ENCODE measurements at places on chromosomes 2 and 18.

GRCh38 chr2:145288650-145289496 is 769.0 kb upstream of the ZEB2 start:
- DNase-seq, result no peak

- DNase-seq, result no peak
These were observed 21.5 kb upstream of the ZEB2 start for GRCh38 chr2:144541396-144541795.

- no peak for DNase-seq
These were observed 16.1 kb downstream of the RASGRP3 start for GRCh38 chr2:33492399-33493134.

DNA sequence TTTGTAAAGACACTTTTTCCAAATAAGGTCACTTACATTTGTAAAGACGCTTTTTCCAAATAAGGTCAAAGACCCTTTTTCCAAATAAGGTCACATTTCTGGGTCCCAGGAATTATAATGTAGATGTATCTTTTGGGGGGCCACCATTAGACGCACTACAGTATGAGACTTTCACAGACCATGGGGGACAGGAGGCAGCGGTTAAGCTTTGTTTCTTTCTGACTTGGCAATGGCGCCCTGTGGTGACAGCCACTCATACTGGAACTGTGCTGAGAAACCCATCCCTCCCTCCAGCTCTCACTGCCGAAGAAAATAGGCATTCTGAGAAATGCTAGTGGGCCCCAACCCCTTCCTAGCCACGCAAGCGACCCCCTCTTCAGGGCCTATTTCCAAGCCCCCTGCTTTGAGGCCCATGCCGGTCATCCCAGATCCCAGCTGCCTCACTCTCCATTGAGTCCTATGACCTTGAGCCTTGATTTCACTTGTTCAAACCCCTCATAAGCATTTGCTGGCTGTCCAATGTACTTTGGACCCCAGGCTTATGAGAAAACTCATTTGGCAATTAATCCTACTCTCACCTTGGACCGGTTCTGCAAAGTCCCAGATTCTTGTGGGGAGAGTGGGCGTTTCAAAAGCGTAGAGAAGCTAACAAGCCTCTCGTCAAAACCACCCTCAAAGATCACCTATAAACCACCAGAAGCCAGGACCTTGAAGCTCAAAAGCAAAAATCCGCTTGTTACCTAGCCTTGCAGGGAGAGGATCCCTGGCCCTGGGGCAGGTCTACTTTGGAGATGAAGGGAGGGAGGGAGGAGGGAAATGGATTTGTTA is 11.3 kb upstream of the SPATA3 start:
- DNase-seq, result peak; percentile 80

GRCh38 chr2:1808981-1809422 is 64.7 kb upstream of the PXDN start:
- DNase-seq, result no peak

GRCh38 chr18:9913151-9913525 is 678 bp upstream of the VAPA start:
- DNase-seq, result no peak

DNA sequence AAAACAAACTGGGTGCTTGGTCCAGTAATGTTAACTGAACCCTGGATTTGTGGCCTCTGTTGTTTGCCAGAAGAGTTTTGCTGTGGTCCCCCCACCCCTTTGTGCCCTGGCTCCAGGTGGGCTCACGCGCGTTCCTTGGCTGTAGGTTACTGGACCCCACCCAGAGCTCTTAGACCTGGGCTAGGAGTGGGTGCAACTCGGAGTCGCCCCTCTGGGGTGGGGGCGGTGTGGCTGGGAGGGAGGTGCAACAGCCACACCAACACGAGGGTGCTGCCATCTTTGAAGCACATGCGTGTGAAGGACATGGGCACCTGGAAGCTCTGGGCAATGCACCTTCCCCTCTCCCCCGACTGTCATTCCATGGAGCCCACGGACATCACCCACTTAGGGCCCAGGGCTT is 92.7 kb downstream of the USP40 start:
- DNase-seq, result peak; percentile 46

DNA sequence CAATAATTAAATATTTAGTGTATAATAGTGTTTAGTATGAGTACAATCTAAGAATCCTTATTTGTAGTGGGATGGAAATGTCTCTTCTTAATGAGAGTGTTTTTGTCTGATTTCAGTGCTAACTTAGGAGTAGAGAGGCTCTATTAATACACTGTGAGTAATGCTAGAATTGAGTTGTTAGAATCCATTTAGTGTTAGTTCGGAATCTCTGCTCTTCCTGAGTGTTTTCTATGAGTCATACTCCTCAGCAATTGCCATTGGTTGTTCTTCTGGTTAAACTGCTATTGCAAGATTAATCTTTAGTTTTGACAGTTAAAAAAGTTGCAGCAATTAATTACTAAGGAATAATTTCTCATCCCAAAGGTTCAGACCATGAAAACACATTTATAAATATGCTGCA is 828.6 kb upstream of the POU3F3 start:
- no peak for DNase-seq

- DNase-seq, result no peak
These were observed 19.7 kb upstream of the TUBB6 start for GRCh38 chr18:12288403-12288755.

DNA sequence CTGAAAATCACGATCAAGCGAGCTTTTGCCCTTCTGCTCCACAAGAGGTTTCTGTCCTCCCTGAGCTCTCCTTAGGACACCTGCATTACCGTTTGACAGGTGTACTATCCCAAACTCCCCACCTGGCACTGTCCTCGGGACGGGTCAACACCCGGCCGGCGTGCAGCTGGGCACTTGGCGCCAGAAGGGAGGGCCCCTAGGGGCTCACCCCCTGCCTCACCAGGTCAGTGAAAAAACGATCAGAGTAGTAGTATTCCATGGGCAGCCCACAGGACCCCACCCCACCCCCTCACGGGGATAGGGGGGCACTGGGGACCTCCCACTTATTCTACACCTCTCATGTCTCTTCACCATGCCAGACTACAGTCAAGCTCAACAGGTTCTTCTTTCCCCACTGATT is 117.6 kb upstream of the ANKRD30BL start:
- no peak for DNase-seq

- DNase-seq, result no peak
These were observed 748.2 kb upstream of the ACVR2A start for GRCh38 chr2:147096671-147097070.

DNA sequence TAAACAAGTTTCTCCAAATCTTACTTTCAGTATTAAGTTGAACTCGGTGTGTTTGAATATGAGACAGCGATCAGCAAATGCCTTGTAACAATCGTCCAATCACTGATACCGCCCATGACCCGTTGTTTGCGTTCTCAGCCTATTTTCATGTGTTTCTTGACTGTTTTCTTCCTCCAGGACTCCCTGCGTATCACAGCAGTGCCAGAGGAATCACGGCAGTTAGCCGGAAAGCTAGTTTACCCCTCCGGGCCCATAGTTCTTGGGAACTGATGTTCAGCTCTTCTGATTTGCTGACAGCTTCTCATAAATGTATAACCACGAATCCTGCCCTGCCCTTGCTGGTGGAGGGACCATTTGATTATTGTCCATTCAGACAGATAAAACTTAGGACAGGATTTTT is 42.2 kb upstream of the TPO start:
- no peak for DNase-seq

GRCh38 chr2:204177977-204178522 is 241.5 kb downstream of the ICOS start:
- DNase-seq, result peak; percentile 84

DNA sequence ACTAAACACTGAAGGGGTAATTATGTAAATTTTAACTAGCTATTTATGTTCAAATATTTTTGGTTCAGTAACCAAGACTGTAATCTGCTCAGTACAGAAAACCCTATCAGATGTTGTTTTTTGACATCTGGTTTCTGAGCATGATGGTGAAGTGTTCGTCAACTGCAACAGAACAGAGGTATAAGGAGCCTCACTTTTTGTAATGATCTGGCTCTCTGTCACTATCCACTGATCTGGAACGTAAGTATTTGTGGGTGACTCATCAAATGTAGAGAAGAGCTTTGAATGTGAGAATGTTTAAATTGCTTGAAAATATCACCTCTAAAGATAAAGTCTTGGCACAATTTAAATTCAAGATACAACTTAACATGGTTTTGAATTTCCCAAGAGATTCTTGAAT is 213.6 kb upstream of the FAM98A start:
- DNase-seq, result no peak

GRCh38 chr2:165055082-165055851 is 99.9 kb upstream of the SLC38A11 start:
- DNase-seq, result no peak

GRCh38 chr18:63091671-63092364 is 227.8 kb downstream of the BCL2 start:
- DNase-seq, result no peak

DNA sequence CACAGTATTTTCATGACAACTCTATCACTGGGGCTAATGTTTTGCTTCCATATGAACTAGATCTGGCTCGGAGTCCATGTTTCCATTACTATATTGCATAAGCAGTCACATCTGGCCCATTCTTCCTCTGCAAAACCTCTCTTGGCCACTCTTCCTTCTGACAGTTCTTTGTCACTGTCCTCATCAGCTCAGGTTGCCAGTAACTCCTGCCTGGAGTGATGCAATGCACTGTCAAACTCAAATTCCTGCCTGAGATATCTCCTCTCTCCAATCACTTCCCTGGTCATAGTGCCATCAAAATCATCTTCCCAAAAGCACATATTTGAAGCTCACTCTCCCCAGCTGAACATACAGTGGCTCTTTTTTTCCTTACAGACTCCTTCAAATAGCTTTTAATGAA is 66.1 kb downstream of the COLEC12 start:
- DNase-seq, result no peak

DNA sequence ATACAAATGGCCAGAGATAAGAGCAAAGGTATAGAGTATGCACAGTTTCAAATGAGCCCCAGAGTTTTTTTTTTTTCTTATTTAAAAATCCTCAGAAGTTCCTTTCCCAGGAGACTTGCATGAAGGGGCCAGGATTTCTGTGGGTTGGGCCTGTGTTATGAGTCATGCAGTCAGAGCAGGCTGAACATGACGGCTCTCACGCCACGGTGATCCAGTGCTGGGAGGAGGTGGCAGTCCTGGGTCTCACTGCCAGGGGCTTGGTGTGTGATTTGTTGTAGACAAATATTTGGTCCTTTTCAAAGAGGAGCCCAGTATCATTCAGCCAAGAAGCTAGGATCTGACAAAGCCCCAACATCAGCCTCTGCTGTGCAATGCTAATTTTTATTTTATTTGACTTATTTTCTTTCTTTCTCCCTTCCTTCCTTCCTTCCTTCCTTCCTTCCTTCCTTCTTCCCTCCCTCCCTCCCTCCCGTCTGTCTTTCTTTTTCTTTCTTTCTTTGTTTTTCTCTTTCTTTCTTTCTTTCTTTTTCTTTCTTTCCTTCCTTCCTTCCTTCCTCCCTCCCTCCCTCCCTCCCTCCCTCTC is 10.4 kb upstream of the KCNE4 start:
- DNase-seq, result no peak

- no peak for DNase-seq
These were observed 9.8 kb downstream of the STEAP3 start for GRCh38 chr2:119233326-119234020.

GRCh38 chr18:67144329-67144728 is 372.2 kb downstream of the DSEL start:
- DNase-seq, result no peak

- no peak for DNase-seq
These were observed 2.0 kb downstream of the XRCC5 start for GRCh38 chr2:216111122-216111521.

- DNase-seq, result no peak
These were observed 438.1 kb upstream of the FAM98A start for GRCh38 chr2:34037157-34037556.

DNA sequence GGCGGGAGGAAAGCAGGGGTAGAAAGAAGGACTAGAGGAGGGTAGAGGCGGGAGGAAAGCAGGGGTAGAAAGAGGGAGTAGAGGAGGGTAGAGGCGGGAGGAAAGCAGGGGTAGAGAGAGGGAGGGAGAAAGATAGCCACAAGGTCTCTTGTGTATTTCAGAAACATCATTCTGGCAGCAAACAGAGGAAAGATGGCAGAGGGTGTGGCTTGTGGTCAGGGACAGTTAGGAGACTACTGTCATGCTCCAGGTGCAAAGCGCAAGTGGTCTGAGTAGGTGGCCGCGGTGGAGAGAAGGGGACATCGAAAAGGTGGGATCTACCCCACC is 82.4 kb upstream of the TAF1B start:
- no peak for DNase-seq

GRCh38 chr2:127437781-127438726 is 19.8 kb downstream of the PROC start:
- DNase-seq, result no peak

DNA sequence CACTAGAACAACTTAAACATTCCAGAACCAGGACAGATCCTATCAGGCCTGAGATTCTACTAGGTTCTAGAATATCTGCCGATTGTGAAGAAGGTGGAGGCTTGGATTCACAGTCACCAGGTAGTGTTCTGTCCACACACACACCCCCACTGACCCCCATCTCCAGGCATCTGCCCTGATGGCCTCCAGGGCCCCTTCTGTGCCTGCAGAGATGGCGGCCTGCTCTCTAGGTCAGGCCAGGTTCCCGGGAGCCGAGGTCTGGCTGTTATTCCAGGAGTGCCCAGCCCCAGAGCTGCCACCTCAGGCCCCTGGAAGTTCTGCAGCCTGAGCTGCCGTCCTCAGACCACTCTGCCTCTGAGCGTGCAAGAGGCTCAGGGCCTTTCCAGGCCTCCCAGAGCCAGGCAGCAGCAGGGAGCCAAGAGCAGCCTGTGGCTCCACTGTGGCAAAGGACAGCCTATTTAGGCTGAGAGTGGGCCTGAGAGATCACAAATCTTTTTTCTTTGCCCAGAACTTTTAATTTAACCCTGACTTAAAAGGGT is 96.2 kb upstream of the ASAP2 start:
- no peak for DNase-seq

DNA sequence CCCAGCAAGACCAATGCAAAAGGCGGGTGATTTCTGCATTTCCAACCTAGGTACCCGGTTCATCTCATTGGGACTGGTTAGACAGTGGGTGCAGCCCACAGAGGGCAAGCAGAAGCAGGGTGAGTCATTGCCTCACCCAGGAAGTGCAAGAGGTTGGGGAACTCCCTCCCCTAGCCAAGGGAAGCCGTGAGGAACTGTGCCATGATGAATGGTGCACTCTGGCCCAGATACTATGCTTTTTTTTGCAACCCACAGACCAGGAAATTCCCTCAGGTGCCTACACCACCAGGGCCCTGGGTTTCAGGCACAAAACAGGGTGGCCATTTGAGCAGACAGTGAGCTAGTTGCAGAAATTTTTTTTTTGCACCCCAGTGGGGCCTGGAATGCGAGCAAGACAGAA is 662.6 kb upstream of the ACVR2A start:
- peak; percentile 55 for DNase-seq

DNA sequence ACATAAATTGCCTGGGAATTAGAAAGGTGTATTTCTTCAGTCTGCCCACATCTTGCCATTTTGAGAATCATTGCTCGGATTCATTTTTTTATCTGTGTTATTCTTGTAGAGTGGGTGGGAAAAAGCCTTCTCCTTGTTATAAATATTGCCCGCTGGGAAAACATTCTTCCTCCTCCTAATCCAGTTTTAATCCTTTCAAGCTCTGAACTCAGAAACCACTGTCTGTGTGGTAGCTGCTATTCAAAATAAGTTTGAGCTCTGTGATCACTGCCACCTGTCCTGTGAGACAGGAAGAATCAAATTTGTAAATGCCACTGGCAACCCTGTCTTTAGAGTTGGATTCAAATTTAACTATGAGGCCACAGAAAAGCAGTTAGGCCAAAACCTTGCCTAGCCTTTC is 1875.2 kb upstream of the PIK3C3 start:
- no peak for DNase-seq

- no peak for DNase-seq
These were observed 75.0 kb downstream of the CERS6 start for GRCh38 chr2:168530982-168531622.
